ENCODE measurements at places on chromosomes 2 and 18.

DNA sequence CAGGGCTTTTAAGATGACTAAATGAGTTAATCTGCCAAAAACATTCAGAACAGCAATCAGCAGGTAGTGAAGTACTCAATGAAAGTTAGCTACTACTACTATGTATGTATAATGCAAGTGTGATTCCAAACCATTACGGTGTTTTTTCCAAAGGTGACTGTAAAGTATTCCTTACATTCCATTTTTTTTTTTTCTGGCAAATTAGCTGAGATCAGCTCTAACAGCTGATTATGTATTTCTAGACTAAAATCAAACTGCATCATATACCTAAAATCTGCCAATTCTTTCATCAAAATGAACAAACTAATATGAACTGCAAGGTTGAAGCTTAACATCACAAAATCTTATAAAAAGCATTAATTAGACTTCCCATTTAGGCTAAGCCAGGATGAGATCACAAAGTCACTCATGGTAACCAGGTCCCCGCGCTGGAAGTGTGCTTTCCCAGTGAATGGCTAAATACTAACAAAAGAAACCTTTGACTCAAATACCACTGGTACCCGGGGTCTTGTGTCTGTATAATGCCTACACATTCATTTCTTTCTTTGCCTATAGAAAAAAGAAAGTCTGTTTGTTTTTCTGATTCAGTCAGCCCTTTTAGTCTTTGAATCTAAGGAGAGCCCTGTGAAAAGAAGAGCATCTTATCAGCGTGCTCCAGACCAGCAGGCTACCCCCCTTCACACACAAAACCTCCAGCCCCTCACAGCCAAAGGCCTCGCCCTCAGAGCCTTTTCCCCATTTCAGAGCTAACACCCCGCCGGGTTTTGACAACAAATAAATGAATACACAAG lies 88.3 kb downstream of the RBMS1 start:
- DNase-seq, result no peak

GRCh38 chr18:79692056-79692455 lies 12.5 kb downstream of the CTDP1 start:
- no peak for DNase-seq

- DNase-seq, result peak; percentile 36
These were observed 29.7 kb downstream of the CCDC141 start for GRCh38 chr2:179020156-179020750.

DNA sequence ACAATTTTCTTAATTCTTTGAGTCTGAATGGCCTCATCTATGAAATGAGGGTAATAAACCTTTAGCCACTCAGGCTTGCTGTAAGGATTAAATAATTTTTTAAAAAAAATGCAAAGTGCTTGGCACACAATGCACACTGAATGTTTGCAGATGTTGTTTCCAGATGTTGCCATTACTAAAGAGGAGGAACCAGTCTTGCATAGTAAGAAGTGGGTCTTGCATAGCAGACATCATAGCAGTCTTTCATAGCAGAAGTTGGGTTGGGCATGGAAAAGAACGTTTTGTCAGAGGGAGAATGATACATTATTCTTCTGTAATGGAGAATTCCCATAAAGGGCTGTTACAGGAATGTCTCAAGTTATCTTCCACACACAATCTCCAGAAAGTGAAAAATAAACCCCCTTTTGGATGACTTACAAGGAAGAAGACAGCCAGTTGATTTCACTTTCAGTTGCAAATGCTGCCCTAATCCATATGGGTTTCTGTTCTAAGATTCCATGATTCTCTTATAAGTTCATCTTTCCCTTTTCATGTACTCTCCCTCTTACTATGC lies 327.7 kb downstream of the SUCLG1 start:
- DNase-seq, result no peak

DNA sequence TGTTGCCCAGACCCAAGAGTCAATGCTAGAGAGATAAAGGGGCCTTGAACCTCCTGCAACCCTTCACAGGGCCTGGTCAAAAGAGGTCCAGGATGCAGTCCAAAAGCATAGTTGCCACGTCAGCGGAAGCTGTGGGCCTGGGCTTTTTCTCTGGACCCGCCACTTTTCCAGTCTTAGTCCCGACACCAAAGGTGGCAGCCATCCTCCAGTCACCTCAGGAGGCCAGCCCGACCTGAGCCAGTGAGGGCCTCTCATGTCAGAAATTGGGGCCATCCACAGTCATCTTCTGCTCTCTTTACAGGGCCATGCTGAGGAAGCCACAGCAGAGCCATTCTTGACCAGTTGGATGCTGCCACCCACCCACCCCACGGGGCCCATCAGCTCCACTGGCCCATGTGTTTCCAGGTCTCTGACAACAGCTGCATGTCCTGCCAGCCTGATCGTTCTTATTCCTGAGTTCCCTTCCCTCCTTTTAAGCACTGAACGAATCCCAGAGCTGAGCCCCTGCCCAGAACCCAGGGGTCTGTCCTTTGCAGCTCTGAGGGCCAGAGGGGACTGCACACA lies 34.1 kb upstream of the KLHL29 start:
- DNase-seq, result no peak

DNA sequence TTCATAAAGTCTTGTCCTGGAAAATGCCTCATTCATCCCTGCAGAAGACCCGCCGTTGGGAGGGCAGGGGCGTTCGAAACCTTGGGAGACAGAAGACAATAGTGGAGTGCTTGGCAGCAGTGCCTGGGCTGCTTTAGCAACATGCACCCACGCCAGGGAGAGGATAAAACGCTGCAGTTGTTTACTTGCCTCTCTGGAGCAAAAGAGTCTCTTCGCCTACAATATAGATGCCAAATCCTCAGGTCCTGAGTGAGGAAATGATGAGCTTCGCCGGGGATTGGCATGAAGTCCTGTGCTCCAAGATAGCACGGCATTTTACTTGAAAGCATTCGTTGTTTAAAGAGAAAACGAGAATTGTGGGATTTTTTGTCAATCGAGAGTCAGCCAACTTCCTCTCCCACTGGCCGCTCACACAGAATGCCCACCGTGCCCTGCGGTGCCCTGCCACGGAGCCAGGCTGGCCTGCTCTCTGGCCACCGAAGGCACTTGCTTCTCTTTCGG lies 152.5 kb upstream of the POU3F3 start:
- DNase-seq, result no peak

DNA sequence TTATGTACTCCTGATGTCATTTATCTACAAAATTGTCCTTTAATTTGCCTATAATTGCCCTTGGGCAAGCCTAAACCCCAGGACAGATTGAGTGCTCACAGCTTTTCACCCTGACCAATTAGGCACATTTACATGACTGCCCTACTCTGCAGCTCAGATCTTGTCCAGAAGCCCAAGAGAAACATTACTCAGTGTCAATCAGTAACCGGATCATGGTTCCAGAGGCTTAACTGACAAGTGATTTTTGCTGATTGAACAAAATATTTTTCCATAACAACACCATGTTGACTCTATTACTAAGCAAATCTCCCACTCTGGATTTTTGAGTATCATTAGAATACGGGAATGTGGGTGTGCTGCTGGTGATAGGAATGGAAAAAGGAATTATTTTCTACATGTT lies 465.4 kb upstream of the TNP1 start:
- DNase-seq, result no peak

- DNase-seq, result no peak
These were observed 158.8 kb downstream of the BAZ2B start for GRCh38 chr2:159457589-159457988.

GRCh38 chr18:28903306-28903705 lies 726.4 kb upstream of the CDH2 start:
- no peak for DNase-seq

DNA sequence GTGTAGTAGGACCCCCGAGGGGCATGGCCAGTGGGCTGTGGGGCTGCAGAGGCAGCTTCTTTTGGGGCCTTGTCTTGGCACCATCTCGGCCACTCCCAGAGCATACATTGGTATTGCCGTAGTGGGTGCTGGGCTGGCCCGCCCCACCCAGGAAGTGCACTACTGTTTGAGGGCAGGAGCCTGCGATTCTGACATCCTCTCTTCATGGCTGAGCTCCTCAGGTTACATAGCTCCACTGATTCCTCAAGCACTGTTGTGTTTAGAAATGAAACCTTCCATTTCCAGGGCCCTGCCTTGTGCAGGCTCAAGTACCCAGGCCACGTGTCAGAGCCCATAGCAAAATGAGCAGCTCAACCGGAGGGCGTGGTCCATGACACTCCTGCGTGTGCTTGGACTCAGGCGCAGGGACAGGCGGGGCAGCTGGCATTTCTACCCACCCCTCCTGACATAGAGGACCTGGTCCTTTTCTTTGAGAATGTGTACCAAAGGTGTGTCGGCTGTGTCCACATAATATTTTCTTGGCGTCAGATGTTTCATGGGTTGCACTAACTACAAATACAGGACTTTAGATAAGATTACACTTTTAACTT lies 67.9 kb downstream of the DGKD start:
- no peak for DNase-seq

DNA sequence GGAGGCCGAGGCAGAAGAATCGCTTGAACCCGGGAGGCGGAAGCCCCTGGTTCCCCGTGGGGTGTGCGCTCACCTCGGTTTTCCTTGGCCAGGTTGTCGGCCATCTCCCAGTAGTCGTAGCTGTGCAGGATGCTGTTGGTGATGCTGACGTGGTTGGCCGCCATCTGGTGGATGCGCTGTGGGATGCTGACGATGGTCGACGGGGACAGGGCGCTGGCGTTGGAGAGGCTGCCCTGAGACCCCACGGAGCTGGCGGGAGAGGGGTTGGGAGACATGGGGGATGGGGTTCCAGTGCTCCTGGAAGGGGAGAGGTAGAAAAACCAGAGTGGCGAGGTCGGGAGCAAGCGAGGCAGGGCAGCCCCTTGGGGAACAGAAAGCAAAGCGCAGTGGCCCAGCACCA lies 64.4 kb upstream of the REV1 start:
- no peak for DNase-seq

GRCh38 chr2:38763228-38763627 lies 12.1 kb upstream of the SRSF7 start:
- no peak for DNase-seq

- DNase-seq, result peak; percentile 4
These were observed 20.8 kb upstream of the SOS1 start for GRCh38 chr2:39141334-39142271.

DNA sequence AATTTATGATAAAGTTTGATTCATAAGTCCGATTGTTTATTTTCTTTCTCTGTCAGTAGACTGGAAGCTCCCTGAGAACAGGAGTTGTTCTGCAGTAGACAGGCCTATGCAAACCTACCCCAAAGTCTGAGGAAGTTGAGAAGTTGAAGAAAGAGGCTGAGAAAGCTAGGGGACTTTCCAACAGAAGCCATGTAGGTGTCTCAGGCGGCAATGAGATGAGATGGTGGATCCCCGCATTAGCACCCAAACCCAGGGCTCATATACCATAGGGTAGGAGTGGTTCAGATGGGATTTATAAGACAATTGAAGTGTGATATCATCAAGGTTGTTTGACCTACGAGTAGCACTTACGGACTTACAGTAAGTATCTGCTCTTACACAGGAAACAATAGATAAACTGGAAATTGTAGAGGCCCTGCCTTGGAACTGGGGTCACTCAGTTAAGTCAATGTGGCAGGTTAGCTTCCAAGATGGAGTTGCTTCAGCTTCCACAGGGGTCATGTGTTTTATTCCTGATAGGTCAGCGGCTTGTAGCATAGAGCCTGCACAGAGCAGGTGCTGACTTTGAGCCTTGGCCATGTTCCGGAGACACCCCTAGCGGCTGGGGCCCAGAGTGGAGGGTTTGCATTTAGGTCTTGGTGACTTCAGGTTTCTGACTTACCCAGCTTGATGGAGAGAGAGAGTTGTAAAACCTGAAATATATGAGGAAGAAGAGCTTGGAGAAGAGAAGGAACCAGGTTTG lies 2.3 kb upstream of the PSD4 start:
- DNase-seq, result no peak

DNA sequence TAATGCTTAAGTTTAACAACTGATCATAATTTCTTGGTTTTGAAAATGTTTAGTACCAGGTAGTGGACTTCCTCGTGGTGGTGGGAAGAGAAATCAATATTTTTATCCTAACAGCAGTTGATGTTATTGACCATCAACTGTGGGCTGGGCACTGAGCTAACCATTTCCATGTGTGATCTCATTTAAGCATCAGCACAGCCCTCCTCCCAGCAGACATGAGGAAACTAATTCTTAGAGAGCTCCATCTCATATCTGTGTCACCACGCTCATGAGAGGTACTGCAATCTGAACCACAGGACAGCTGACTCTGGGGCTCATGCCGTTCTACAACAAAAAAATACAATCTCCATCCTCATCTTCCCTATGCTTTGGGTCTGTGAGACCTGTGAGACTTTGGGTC lies 332.8 kb upstream of the RAB12 start:
- no peak for DNase-seq

- peak; percentile 20 for DNase-seq
These were observed at the start of gene PLCD4 for GRCh38 chr2:218607436-218608115. PLCD4 (plus strand) TSS chr2:218607899; CDS start chr2:218615740, 7,841 bp downstream.

DNA sequence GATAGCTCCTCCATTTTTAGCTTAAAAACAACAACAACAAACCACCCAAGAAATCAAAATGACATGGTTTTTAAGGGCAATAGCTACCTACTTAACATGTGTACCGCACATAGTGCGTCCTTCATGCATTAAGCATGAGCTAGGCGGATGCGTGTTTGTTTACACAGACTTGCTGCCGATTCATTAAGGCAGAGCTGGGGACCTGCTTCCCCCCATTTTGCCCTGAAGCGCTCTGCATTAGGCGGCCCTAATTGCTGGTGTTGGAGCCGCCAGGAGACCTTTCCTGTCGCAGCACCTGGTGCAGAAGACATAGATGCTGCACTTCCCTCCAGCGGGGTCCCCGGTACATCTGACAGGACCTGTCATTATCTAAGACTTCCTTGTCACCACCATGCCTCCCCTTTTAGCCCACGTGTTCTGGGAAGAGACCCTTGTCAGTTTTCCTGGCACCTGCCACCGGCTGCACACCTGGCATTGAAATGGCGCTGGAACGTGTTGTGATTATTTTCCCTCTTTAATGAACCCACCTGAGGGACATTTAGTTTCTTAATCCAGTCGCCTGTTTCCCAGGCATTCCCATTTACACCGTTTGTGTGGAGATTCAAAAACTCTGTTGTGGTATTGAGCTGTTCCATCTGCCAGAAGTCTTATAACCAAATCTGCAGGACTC lies 261.1 kb upstream of the RAB12 start:
- DNase-seq, result no peak

- no peak for DNase-seq
These were observed 48.2 kb downstream of the TWIST2 start for GRCh38 chr2:238895891-238896600.
